Right lung (tissue), 10 donors: ENCODE measurements at places on chromosomes 5 and 9. TPM values are rescaled to one million over a fixed set of nuclear protein-coding genes. Genes with fewer than 3 reads are reported as not detected.
A peak's percentile ranks its signal among the peaks of the same experiment; 100 is the strongest.

GRCh38 chr5:9863486-9863885 is 233.3 kb upstream of the TAS2R1 start:
- DNase-seq = no peak

GRCh38 chr5:56085193-56085592 is 90.4 kb upstream of the IL6ST start:
- no peak for DNase-seq

DNA sequence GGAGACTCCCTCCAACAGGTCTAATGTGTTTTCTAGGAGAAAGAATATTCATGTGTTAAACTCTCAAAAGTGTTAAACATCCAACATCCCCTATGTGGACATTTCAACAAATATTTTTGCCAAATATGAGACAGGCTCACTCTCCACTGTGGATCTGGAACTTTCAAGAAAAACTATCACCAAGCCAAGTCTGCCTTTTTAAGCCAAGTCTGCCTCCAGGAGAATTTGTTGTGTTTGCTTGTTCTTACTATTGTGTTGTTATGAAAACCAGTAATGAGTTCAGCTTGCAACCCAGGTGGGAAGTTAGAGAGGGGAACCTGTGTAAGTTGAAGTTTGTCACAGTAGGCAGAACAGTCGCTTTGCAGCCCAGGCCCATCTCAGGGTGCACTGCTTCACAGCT is 228.1 kb downstream of the NFIB start:
- no peak for DNase-seq

GRCh38 chr9:129576546-129577543 is 44.1 kb downstream of the C9orf50 start:
- DNase-seq = no peak

DNA sequence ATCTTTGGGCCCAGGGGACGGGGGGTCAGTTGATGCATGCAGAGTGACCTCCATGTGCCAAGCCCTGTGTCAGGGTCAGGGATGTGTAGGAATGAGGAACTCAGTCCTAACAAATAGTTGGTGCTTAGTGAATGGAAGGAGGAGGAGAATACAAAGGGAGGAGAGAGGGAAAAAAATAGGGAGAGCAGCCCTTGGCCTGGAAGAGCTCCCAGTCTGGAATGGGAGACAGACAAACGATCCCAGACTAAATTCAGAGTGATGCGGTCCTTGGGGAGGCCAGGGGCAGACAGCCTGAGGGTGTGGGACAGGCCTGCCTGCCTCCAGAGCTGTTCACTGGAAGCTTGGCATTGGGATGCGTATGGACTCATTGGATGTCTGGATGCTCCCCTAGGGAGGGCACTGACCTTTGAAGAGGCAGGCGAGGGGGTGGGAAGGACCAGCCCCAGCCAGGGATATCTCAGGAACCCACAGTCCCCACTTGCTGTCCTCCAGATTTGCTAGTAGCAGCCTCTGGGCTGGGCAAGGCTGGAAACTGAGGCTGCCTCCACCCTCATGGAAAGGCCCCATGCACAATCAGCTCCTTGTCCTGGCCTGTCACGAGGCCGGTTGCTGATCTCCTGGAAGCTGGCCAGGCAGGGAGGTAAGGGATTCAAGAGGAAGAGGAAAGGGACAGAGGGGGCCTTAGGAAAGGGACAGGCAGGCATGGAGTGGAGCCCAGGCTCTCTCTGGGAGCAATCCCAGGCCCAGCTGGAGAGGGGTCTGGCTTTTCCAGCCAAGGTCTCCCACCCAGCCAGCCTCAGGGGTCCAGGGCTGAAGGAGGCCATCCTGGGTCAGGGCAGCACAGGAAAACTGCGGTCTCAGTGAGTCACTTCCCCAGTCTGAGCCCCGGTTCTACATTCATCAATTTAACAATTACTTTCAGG is 69.0 kb upstream of the GGTA1 start:
- no peak for DNase-seq

GRCh38 chr9:36991516-36992134 is 42.4 kb downstream of the PAX5 start:
- no peak for DNase-seq

DNA sequence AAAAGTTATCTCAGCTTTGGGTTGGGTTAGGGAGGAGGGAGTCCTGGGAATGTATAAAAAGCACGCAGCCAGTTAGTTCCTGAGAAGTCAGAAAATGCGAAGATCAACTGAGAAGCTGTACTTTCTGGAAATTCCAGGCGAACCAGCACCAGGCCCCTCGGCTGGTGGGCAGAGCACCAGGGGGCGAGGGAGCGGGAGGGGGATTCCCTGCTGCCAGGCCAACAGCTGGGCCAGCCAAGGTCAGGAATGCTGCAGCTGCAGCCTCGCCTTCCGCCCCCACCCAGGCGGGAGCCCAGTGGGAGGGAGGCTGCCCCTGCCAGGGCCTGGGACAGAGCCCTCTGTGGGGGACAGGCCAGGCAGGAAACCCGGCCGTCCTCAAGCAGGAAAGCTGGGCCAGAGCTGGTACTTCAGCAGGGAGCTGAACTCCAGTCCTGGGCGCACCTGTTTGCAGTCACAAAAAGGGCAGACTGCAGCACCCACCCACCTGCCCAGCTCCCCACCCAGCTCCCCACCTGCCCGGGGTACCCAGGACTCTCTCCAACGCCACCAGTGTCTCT is 35.5 kb downstream of the VAV2 start:
- DNase-seq = peak; percentile 35

DNA sequence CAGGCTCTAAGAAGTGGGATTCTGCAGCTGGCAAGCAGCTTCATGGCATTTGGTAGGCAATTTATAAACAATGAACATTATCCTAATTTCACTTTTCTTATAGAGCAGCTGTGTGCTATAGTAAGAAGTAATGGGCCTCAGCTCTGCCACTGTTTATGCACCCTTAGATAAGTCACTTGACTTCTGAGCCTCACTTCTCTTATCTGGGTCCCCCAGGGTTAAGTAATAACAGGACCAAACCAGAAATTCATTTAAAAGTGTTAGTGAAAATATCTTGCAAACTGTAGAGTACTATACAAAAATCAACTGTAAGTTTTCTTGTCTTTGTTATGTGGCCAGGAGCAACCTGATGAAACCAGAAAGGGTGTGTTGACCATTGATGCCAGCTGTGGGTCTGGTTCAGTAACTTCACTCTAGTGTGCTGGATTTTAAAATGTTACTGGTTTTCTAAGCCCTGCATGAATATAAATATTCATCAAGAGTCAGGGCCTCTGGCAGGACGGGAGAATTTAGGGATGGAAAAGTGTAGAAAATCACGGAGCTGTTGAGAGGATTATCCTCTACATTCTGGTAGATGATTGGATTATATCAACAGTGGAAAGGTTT is 24.2 kb downstream of the TNFAIP8 start:
- no peak for DNase-seq

GRCh38 chr9:74503666-74504065 is 6.5 kb downstream of the RORB start:
- no peak for DNase-seq

KIF4B gene
- polyA plus RNA-seq = 0.31 TPM

MSMP gene
- polyA plus RNA-seq = 0.53 TPM
